ENCODE measurements at places on chromosomes 16 and 17.

GRCh38 chr16:71648921-71649320, 22.9 kb downstream of the MARVELD3 start:
- DNase-seq: no peak

DNA sequence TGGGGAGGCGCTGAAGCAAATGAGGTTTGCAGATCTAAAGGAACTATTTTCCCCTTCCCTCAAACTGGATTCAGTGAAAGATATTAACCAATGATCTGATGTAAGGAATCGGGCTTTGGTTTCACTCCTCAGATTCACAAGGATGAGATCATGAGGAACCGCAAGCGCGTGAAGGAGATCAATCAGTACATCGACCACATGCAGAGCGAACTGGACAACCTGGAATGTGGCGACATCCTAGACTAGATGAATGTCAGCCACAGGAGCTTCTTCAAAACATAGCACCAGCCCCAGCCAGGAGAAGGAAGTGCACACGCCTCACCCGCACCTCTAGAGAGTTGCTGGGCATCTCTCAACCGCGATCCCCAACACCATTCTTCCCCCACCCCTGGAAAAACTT, 22.5 kb downstream of the ATPAF2 start:
- no peak for DNase-seq

GRCh38 chr17:38556239-38556638, 49.5 kb downstream of the SRCIN1 start:
- no peak for DNase-seq

DNA sequence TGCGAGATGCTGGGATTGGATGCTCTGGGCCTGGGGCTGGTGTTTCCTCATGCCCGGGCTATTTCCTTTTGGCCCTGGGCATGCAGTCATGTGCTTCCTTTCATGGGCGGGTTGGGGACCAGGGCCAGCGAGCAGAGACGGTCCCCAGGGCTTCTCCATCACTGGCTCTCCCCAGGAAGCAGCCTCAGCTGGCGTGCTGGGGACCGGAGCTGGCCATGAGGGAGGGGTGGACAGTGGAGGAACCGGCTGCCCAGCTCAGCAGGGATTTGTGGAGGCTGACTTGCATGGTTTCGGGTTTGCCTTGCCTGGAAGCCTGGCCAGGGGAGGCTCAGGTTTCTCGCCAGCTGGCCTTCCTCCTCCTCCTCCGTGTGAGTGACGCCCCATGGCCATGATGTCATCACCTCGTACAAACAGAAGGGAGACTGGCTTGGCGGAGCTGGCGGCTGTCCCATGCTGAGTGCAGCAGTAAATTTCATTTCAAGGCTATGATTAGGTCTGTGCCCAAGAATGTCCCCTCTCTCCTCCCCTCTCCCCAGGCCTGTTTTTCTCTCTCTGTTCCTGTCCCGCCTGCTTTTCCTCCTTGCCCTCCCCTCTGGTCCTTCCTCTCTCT, 8.9 kb upstream of the TIMP2 start:
- DNase-seq: no peak

DNA sequence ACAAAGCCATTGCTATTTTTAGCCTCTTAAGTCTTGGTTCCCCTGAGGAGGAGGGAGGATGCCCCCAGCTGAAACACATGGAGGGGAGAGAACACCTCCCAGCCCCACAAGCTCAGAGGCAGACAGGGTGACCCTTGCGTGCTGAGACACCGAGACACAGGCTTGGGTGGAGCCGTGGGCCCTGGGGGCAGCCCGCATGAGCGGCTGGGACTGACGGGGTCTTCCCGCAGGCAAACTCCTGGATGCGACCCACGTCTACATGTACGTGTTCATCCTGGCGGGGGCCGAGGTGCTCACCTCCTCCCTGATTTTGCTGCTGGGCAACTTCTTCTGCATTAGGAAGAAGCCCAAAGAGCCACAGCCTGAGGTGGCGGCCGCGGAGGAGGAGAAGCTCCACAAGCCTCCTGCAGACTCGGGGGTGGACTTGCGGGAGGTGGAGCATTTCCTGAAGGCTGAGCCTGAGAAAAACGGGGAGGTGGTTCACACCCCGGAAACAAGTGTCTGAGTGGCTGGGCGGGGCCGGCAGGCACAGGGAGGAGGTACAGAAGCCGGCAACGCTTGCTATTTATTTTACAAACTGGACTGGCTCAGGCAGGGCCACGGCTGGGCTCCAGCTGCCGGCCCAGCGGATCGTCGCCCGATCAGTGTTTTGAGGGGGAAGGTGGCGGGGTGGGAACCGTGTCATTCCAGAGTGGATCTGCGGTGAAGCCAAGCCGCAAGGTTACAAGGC, 9.8 kb downstream of the SLC16A3 start:
- DNase-seq: no peak

DNA sequence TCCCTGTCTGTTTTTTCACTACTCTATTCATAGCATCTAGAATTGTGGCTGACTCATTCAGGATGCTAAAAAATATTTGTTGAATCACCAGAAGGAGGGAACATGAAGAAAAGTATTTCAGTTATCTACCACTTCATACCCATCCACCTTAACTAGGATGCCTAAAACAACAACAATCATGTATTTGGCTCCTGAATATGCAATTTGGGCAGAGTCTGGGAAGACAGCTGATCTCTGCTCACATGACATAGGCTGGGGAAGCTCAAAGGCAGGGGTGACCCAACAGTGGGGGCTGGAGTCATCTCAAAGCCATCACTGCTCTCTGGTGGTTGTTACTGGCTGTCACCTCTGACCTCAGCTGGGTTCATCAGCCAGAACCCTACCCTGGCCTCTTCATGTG, 80.1 kb upstream of the RPL38 start:
- no peak for DNase-seq

DNA sequence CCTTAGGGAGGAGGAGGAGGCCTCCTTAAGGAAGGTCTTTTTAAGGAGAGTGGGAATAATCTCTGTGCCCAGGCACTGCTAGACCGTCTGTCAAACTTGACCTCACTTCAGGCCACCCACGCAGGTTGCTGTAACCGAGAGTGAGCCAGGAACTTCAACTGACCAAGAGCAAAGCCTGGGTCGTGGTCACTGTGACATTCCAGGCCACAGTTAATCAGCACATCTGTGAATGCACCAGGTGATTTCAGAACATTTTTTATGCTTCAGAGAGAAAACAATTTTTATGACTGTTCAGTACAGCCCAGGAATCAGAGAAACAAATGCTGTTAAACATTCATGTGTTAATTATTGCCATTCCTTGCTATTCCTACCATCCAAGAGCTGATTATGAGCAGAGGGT, 226.6 kb upstream of the ASIC2 start:
- DNase-seq: no peak

GRCh38 chr16:79897453-79898146, 297.1 kb upstream of the MAF start:
- no peak for DNase-seq

DNA sequence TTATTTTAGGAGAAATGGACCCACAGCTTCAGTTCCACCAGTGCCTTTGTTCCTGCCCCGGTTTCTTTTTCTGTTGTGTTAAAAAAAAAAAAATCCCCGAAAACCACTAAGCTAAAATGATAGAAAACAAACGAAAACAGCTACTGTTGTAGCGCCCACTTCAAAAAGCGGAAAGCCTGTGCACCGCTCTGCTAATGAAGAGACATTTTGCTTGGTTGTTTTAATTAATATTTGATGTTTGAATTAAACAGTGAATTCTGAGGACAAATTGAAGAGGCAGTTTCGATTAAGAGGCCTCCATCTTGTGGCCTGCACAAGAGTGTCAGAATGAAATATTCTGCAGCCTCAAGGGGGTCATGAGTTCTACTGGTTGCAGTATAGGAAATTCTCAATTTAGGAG, 186.7 kb downstream of the RPTOR start:
- no peak for DNase-seq

GRCh38 chr17:49515196-49515770, 20.2 kb downstream of the NGFR start:
- DNase-seq: no peak

- no peak for DNase-seq
Measured at GRCh38 chr17:35578929-35579432, 610 bp upstream of the PEX12 start.

- DNase-seq: no peak
Measured at GRCh38 chr16:2277466-2278271, 9.7 kb upstream of the RNPS1 start.

DNA sequence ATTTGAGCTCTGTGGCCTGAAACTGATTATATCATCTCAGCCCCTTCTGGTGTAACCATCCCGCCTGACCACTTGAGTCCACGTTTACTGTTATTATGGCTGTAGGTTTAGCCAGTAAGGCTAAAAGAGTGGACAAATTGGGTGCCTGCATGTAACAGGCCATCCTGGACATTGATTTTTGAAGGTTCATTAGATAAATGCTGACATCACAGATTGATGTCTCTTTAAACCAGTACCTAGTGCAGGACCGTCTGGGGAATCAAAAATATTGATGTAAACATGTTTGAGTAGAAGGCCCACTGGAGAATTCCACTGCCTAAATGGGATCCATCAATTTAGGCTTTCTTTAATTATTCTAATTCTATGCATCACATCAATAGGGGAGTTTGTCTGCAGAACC, 215.1 kb downstream of the IRX3 start:
- DNase-seq: no peak

DNA sequence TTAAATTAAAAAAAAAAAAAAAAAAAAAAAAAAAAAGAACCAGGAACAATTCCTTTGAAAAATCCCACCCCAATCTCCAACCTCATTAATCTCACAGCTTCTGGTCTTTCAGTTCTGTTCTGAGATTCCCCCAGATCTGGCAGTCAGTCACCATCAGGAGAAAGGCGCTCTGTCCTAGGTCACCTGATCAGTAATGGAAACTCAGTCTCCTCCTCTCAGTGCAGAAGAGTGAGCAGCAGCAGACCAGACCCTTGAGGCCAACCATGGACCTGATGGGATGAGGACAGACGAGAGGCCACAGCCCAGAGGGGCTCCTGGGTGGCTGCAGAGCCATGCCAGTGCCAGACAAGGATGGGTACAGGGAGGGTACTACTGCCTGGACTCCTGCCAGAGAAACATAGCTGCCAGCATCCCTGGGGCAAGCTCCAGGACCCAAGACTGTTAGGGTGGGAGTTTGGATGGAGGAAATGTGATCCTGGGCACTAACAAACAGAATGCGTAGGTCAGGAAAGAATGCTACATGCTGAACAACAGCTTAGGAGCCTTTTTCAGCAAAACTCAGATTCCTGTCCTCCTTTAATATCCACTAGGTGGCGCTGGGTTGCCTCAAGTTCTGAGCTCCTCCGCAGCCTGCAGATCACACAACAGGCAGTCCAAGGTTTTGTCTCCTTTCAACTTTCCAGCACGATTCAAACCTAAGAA, 28.7 kb downstream of the MPG start:
- DNase-seq: no peak

- DNase-seq: no peak
Measured at GRCh38 chr17:35089586-35090296, 26.2 kb upstream of the RFFL start.

DNA sequence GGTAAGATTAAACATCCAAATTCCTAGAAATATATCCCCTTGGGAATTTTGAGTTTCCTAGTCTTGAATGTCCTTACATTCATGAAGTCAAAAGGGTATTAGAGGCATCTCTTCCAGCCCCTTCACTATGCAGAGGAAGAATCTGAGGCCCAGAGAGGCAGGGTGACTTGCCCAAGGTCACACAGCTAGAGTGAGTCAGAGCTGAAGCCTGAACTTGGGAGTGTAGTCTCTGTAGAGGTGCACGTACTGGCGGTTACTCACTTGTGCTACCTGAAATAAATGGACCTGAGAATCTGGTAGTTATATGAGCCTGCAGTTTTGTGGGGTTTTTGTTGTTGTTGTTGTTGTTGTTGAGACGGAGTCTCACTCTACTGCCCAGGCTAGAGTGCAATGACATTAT, 164.0 kb downstream of the XYLT1 start:
- DNase-seq: no peak

DNA sequence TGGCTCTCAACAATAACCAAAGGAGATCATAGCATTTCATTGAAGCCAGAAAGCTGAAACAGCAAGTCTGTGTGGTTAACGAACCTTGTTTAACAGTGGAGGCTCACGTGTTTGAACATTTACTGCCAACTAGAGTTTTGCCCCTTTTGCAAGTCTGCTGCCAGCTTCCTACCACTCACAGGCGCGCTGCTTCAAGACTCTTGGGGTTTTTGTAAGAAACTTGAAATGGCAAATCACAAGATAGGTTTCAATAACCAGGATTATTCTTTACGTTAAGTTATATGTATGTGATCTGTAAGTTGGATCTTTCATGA, 1.2 kb downstream of the SNTB2 start:
- DNase-seq: no peak

DNA sequence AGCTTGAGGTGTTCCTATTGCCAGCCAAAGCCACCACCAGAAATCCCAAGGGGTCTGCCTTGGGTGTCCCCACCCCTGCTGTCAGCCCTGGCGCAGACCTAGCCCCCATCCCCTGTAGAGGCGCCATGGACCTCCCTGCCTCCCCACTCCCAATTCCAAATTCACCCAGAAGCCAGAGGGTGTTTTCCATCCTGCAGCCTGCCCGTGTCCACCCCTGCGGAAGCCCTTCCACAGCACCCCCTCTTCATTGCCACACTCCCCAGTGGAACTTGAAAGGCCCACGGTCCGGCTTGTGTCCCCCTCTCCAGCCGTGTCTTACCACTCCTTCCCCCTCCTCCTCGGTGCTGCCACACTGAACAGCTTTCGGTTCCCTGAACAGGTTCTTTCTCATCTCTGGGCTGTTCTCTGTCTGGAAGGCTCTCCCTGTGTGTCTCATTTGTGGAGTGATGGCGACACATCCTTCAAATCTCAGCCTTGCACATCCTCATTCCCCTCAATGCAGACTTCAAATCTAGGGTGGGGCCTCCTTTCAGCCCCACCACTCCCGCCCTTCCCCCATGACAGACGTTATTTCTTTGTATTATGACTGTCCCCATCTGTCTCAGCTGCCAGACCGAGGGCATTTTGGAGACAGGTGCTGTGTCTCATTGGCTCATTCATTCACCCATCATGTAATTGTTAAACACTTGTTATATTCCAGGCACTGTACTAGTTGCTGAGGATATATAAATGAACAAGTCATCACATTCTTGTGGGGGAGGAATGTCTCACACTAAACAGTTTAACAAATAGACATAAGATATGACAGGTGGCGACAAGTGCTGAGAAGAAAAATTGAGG, 36.3 kb downstream of the ADGRG5 start:
- DNase-seq: no peak

DNA sequence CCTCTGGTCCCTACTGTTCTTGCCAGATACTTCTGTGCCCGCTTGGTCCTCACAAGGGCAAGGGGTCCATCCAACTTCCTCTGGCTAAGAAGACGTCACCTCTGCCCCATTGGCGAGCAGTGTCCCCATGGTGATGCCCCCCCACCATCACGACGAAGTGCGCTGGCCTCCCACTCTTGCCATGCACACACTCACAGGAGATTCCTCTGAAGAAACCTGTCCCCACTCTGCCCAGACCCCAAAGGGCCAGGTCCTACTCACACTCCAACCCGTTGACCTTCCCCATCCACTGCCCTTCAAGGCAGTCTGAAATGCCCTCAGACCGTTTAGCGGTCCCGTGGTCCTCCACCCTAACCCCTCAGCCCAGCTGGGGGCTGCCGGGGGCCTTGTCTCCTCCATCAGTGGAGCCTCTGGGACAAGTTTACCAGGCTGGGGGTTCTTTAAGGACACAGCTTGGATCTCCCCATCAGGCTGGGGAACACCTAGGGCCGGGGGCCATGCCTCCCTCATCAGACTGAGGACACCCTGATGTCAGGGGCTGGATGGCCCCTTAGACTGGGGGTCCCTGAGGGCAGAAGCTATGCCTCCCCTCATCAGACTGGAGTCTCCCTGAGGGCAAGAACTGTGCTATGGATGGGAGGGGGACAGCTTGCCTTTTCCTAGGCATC, 6.5 kb downstream of the NXPH3 start:
- DNase-seq: no peak
